CD4-positive, alpha-beta T cell (primary cell): ENCODE measurements at places on chromosomes 2 and 18. TPM values are rescaled to one million over a fixed set of nuclear protein-coding genes. Genes with fewer than 3 reads are reported as not detected.

Gene MSH2
- total RNA-seq = 7.1 TPM

Gene TUBA3E
- not detected for total RNA-seq

Gene ASAP2
- not detected for total RNA-seq

Gene SLC19A3
- total RNA-seq = not detected

Gene PJVK
- 3.8 TPM for total RNA-seq

Gene CHN1
- 5.6 TPM for total RNA-seq

Gene HMSD
- total RNA-seq = not detected

Gene GKN2
- not detected for total RNA-seq

Gene MAP3K19
- not detected for total RNA-seq

Gene TACR1
- not detected for total RNA-seq

Gene DPP4
- total RNA-seq = 15.5 TPM

Gene MOCOS
- not detected for total RNA-seq

Gene CCDC178
- not detected for total RNA-seq

Gene DSG4
- not detected for total RNA-seq

Gene CTAGE1
- not detected for total RNA-seq

Gene ATP6V1B1
- total RNA-seq = not detected

Gene PLGLB1
- total RNA-seq = 1.5 TPM

Gene RTP5
- total RNA-seq = 0.36 TPM

Gene TANC1
- total RNA-seq = 0.47 TPM

GRCh38 chr2:47134386-47135090, 20.6 kb downstream of the STPG4 start:
- DNase-seq = no peak

GRCh38 chr2:124112966-124113365, 87.9 kb downstream of the CNTNAP5 start:
- DNase-seq = no peak

GRCh38 chr2:18238209-18238608, 322.2 kb downstream of the RDH14 start:
- DNase-seq = no peak

GRCh38 chr2:215567504-215567903, 131.6 kb upstream of the FN1 start:
- no peak for DNase-seq

DNA sequence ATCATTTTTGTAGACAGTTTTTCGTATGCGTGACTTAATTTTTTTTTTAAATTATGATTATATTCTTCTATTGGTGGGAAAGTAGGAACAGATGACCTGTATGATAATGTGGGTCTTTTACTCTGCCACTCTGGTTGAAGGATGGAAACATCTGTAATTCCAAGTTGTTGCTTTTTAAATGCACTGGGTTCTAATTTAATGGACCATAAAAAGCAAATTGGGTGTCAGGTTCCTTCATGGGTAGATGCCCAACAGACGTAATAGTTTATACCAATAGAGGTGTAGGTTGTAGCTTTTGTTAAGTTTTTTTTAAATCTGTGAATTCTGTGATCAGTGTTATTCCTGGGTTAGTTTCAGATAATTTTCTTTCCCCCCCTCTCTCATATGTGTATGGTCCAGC, 117.6 kb downstream of the MAP4K4 start:
- no peak for DNase-seq

- no peak for DNase-seq
These were observed 31.1 kb upstream of the SPAG16 start for GRCh38 chr2:213253162-213253561.

GRCh38 chr18:34033968-34034367, 190.7 kb downstream of the NOL4 start:
- no peak for DNase-seq

DNA sequence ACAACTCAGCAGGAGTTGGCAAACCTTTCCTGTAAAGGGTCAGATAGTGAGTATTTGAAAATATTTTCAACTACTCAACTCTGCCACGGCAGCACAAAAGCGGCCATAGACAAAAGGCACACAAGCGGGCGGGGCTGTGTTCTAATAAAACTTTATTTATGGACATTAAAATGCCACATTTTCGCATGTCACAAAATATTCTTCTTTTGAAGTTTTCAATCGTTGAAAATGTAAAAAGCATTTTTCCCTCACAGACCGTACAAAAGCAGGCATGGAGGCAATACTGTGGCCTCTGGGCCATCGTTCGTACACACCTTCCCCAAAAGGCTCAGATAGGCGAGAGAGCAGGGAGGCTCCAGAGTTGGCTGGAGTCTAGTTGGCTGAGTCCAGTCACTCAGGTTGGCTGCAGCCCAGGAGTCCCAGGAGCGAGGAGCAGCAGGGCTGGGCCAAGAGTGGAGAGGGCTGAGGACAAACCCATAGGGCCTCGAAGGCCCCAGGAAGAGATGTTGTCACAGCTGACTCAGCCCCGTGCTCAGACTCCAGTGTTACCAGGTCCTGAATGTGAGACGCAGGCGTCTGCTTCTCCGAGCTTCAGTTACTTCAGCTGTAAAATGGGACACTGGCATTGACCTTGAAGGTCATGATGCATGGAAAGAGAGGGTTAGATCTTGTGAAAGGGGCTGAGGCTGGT, 42.5 kb downstream of the SDC1 start:
- no peak for DNase-seq

GRCh38 chr18:45081566-45082181, 401.0 kb downstream of the SETBP1 start:
- DNase-seq = no peak

DNA sequence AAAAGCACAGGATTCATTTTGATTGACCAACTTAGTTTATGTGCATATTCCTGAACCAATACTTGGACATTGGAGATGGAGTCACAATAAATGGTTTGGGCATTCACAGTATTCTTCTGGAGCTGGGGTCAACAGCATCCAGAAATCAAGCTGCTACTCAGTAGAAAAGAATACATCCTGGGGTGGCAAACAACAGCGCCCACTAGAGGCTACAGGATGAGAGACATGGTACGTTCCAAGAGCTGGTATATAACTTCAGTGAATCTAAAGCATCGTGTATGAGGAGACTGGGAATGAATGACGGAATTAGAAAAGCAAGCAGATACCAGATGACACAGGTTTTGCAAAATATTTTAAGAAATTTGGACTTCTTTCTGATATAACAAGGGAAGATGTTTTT, 142.9 kb upstream of the FIGN start:
- DNase-seq = no peak

DNA sequence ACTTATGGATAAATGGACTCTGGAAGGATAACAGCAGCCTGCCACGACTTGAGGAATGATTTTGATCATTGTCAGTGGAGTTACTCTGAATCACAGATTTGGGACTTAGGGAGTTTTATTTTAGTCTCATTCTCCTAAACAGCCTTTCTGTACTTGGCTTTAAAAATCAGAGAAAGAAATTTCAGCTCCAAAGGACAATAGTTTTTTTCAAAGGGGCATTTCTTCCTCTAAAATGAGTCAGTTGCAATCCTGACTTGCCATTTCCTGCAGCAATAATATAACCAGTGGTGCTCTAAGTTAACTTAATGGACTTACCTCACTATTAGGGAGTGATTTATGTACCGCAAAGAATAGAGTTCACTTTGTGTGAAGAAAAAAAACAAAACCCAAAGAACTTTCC, 35.1 kb upstream of the MTX2 start:
- no peak for DNase-seq

GRCh38 chr2:241541564-241542277, 16.8 kb upstream of the BOK start:
- no peak for DNase-seq

DNA sequence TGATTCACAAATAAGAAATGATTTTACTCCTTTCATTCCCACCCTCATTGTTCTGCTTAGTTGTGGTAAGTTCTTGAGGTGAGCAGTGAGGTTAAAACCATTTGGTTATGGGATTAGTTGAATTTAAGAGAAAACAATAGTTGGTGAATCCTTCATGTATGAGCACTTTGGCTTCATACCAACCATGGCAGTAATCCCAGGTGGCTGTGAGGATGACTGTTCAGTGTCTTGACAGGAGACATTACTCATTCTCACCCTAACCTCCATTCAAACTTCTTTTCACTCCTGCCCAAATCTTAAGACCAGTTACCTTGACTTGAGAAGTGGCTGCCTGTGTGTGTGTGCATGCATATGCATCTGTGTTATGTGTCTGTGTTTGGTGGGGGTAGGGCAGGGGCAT, 143.1 kb downstream of the SETBP1 start:
- no peak for DNase-seq

DNA sequence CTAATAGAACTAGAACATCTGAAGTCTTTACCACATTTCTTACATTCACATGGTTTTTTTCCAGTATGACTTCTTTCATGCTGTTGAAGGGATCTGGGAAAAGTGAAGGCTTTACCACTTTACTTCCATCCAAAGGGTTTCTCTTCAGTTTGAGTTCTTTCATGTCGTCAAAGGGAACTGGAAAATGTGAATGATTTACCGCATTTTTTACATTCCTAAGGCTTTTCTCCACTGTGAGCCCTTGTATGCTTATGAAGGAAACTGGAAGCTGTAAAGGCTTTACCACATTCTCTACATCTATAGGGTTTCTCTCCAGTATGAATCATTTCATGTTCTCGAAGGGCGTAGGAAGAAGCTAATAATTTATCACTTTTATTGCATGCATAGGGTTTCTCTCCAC, 46.7 kb downstream of the NBEAL1 start:
- DNase-seq = no peak

DNA sequence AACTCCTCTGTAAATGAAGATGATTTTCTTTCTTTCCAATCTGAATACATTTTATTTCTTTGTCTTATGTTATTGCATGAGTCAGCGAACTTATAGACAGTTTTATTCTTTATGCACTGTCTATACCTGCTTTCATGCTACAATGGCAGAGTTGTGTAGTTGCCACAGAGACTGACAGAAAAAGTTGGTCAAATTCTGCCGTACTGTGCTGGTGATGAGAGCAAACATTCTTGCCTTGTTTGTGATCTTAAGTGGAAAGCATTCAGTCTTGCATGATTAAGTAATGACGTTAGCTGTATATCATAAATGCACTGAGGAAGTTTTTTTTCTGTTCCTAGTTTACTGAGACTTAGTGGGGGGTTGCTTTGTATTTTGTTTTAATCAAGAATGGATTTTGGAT, 32.9 kb downstream of the ZC3H15 start:
- DNase-seq = no peak

DNA sequence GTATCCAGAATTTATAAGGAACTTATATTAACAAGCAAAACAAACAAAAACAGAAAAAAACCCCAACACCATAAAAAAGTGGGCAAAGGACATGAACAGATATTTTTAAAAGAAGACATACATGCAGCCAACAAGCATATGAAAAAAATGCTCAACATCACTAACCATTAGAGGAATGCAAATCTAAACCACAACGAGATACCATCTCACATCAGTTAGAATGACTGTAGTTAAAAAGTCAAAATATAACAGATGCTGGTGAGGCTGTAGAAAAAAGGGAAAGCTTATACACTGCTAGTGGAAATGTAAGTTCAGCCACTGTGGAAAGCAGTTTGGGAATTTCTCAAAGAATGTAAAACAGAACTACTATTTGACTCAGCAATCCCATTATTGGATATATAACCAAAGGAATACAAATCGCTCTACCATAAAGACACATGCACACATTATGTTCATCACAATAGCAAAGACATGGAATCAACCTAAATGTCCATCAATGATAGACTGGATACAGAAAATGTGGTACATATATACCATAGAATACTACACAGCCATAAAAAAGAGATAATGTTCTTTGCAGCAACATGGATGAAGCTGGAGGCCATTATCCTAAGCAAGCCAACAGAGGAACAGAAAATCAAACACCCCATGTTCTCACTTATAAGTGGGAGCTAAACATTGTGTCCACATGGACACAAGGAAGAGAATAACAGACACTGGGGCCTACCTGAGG, 25.3 kb downstream of the PREPL start:
- no peak for DNase-seq

DNA sequence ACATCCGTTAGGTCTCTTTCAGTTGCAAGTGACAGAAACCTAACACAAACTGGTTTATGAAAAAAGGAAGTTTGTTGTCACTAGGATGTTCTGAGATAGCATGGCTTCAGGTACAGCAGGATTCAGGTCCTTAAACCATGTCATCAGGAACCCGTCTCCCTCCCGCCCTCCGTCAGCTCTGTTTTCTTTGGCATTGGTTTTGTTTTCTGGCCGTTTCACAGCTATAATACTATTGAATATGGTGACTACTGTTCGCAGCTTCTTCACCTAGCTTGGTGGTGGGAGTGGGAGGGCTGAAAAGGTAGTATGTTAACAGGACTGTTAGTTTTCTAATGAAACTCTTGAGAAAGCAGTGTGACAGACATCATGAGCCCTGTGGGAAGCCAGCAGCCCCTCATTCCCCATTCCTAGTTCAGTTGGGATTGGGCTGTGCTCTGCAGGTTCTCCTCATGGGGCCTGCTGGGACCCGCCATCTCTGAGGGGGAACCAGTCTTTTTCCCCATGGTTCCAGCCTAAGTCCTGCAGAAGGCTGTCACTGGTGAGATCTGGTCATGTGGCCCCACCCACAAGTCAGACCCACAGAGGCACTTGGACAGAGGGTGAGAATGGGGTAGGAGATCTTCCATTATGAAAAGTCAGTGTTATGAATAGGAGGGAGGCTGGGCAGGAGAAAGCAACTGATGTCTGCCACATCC, 12.1 kb downstream of the PTMA start:
- DNase-seq = no peak

DNA sequence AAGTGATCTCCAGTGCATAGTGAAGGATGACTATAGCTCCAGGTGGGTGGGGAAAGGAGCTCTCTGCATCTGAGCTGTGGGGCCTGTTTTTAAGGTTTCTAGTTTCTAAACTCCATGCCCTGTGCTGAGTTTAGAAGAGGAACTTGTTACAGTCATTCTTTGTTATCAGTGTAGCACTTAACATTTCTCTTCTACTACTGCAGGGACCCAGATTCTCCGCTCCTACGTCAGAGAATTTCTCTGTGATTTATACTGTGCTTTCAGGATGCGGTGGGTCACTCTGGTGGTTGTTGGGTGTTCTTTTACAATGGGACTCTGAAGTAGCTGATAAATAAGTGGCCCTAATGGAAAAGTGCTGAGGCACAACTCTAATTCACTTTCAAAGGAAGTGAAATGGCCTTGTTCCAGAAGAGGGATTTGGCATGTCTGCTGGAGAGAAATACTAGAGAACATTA, 122.0 kb downstream of the WDSUB1 start:
- no peak for DNase-seq

DNA sequence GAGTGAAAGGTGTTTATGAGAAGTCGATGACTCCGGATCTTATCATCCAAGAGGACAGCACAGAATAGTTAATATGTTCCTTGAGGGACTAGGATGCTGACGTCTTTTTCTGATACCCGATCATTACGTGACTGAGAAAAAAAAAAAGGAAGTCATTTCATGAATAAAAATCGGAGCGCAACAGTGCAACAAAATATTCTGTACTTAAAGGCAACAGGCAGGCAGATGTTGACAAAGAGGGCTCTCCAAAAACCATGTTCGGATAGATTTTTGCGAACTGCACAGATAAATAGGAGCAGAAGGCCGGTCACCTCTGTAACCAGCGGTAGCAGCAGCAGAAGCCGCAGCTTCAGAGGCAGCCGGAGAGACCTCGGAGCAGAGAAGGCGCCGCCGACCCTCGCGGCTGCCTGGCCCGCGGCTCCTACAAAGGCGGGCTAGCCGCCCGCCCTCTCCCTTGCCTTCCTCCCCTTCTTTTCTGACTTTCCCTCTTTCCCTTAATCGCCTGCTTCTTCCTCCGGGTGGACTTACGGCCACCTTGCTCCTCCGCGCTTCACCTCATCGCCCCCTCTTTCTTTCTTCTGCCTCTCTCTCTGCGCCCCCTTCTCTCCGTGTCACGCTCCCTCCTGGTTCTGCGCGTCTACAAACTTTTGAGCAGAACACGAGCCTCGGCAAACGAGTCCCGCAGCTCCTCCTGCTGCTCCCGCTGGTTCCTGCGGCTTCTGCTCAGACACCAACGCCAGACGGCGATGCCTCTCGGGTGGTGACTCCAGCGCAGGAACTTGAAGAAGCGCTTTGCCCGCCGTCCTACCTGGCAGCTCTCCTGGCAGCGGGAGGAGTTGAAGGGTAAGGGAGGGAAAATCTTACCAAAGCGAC, at the start of gene ADCYAP1:
Gene ADCYAP1 (plus strand): TSS at position 654 of the 873 bp plus-strand sequence. CDS start 516 bp downstream, outside the sequence.
- DNase-seq = no peak
